ENCODE measurements at places on chromosomes 11 and 22.
A peak's percentile ranks its signal among the peaks of the same experiment; 100 is the strongest.

DNA sequence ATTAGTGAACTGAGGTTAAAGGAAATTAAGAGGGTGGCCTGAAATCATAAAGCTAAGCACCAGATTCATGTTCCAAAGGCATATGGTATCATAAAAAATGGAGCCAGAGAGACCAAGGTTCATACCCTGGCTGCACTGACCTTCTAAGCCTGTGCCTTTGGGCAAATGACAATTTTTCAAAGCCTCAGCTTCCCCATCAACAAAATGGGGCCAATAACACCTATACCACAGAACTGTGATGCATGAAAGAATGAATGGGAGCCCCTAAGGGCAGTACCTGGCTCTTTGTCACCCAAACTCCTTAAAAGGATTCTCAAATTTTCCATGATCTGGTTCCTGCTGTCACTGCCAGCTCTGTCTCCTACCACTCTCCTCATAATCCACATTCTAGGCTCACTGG is 72.5 kb downstream of the RAB30 start:
- DNase-seq, result no peak

DNA sequence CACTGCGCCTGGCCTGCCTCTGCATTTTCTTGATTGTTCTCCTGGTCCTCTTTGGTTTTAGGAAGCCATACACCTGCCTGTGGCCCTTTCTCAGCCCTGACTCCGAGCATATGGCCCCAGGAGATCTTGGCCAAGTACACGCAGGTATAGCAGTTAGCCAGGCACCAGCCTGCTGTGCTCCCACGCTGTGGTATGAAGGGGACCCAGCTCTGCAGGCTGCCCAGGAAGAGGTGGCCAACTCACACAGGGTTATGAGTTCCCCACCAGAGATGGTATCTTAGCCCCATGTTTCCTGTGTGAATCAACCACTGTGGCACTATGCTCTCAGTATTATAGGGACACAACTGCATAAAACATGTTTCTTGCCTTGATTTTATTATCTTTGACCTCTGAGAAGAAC is 31.1 kb downstream of the SGSM3 start:
- no peak for DNase-seq

DNA sequence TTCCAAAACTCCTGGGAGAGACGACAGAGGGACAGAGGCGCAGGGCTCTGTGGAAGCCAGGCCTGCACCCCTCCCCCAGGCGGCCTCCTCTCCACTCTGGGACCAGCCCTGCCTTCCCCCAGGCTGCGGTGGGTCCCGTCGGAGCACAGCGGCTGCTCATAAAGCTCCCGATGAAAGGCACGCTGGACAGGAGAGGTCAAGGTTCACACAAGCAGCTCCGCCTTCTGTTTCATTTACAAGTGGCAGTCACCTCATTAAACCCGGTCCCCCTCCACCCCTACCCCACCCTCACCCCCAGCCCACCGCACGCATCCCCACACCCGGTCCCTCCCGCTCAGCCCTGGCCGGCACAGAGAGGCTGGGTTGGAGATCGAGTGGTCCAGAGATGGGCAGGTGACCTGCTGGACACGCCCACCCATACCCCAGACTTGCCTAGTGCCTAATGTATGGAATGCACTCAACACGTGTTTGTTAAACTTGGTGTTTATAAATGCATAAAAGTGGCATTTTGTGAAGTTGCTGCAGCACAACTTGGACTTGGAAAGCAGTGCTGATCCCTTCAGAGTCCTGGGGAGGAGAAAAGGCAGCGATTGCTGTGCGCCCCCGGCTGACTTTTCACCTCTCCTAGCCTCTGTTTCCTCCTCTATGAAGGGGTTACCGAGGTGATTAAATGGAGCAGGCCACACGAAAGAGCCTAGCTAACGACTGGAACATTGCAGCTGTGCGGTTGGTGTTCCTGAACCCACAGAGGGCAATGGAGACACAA is 26.0 kb downstream of the RPUSD4 start:
- DNase-seq, result no peak

- no peak for DNase-seq
Measured at GRCh38 chr11:47185305-47186075, 744 bp downstream of the PACSIN3 start.

GRCh38 chr11:123235656-123236261 is 40.7 kb upstream of the CLMP start:
- peak; percentile 90 for DNase-seq

GRCh38 chr11:12164061-12165014 is 53.9 kb downstream of the MICAL2 start:
- DNase-seq, result peak; percentile 88

GRCh38 chr11:119057000-119057769 is at the start of gene HYOU1:
Gene HYOU1, minus strand, starts transcription at chr11:119057205. Its CDS starts 1,045 bp downstream, at chr11:119056160.
- DNase-seq, result peak; percentile 97

GRCh38 chr11:119025099-119025473 is 5.6 kb downstream of the SLC37A4 start:
- DNase-seq, result no peak

GRCh38 chr11:63180536-63180935 is 36.5 kb upstream of the SLC22A24 start:
- DNase-seq, result no peak

GRCh38 chr11:131288521-131289091 is 81.8 kb upstream of the NTM start:
- no peak for DNase-seq

- no peak for DNase-seq
Measured at GRCh38 chr11:79333355-79333754, 107.5 kb downstream of the TENM4 start.

GRCh38 chr11:112882494-112883381 is 78.5 kb upstream of the NCAM1 start:
- no peak for DNase-seq

- peak; percentile 60 for DNase-seq
Measured at GRCh38 chr22:36369922-36370791, 17.6 kb downstream of the MYH9 start.

GRCh38 chr11:71499546-71499945 is 27.5 kb upstream of the KRTAP5-7 start:
- no peak for DNase-seq

DNA sequence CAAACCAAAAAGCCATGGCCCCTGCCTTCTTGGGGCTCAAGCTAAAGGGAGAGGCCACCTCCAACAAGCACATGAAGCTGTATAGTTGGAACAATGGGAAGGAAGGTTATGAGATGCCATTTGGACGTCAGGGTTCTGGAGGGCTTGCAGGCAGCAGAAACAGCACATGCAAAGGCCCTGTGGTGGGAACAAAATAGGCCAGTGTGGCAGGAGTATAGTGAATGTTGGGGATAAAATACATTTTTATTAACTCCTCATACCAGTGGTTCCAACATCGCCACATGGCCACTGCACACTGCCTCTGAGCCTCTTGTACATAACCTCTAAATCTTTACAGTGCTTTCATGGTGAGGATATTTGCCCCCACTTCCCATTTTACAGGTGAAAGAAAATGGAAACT is 32.2 kb upstream of the MN1 start:
- no peak for DNase-seq

DNA sequence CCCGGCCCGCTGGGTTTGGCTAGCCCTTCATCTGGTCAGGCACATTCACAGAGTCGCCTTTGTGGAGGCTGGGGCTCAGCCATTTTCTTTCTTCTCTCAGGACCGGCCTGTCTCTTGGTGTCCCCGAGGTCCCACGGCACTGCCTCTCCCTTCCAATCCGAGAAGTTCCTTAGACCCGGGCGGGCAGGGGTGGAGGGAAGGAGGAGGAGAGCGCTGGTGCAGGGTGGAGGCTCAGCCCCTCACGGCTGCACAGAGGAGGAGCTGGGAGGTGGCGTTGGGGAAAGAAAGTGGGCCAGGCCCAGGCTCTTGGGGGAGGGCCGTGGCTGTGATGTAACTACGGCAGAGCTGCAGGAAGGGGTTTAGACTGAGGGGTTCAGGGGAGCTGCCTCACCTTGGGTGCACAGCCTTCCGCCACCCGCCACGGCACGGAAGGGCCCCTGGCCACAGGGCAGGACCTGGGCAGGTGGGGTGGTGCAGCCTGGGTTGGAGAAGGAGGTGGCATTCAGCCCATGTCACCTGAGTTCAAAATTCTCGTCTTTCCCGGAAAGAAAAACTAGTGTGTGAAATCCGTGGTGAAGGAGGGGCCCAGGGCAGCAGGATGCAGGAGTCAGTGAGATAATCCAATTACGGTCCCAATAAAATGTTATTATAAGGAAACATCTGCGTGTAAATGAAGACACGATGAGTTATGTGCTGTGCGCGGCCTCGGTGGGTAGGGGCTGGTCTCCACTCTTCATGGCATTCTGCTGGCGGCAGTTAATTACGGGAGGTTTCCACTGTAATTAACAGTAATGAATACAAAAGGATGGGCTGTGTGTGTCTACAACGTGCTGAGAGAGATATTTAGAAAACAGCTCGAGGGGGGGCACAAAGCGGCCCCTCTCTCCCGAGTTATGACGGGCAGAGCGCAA is 1.7 kb downstream of the BRSK2 start:
- no peak for DNase-seq

DNA sequence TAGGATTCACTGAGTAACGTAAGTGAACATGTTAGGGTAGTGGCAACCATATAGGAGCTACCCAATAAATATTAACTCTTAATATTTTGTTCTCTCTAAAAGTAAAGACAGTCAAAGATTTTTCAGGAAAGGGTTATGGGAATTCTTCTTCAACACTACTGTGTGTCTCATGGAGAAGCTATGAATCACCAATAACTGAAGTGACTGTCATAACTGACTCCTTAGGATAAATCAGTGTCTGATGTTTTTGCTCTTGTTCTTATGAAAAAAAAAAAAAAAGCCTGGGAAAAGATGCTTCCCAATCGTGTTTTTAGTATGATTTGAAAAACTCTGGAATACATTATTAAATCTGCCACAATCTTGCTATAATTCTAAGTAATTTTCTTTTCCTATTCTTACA is 111.2 kb upstream of the CEP126 start:
- no peak for DNase-seq

GRCh38 chr11:34296412-34296811 is 61.4 kb downstream of the ABTB2 start:
- DNase-seq, result no peak

GRCh38 chr11:78351193-78351592 is 66.4 kb downstream of the GAB2 start:
- DNase-seq, result no peak

- DNase-seq, result peak; percentile 98
Measured at GRCh38 chr11:12075822-12076821, 34.3 kb upstream of the MICAL2 start.

GRCh38 chr11:8247312-8247711 is 16.4 kb downstream of the LMO1 start:
- no peak for DNase-seq

DNA sequence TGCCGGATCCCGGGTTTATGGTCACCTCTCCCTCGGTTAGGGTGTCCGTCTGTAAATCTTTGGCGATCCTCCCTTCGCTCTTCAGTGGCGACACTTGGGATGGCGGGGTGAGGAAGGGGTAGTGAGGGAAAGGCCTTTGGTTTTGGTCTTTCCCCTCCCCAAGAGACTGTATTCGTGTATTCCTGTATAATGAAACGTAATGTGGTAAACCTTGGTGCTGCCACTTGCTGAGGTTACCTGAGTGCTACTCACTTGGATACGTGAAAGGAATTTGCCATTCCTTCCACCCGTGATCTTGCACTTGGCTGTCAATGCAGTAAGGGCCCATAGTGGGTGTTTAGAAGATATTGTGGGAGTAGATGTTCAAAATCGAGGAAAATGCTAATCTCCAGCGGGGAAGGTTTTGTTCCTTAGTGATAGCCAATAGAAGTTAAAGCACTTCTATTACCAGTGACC is 578 bp upstream of the NUP160 start:
- no peak for DNase-seq

DNA sequence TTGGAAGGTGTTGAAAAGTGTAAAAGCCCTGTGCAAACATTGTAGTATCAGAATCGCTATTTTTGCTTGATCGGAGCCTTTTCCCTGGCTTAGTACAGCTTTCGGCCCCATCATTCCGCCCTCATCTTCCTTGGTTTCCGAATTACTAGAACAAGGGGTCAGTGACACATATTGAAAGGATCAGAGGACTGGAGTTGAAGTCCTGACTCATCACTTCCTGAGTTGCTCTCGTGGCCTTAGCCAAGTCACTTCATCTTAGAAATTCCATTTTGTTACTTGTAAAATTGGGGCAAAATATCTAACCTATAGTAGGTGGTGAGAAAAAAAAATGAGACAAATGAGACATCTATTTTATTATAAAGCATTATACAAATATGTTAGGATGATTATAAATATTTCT is 375.0 kb downstream of the NTM start:
- DNase-seq, result peak; percentile 79

DNA sequence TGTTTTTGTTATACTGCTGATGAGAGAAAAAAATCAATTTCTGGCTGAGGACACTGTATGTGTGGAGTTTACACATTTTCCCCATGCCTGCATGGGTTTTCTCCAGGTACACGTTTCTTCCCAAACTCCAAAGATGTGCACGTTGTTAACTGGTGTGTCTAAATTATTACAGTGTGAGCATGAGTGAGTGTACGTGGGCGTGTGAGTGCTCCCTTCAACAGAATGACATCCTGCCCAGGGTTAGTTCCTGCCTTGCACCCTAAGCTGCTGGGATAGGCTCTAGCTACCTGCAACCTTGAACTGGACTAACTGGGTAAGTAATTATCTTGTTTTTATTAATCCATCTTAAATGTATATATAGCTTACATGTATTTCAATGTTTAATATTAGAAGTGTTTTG is 5.5 kb downstream of the NPAT start:
- DNase-seq, result no peak

DNA sequence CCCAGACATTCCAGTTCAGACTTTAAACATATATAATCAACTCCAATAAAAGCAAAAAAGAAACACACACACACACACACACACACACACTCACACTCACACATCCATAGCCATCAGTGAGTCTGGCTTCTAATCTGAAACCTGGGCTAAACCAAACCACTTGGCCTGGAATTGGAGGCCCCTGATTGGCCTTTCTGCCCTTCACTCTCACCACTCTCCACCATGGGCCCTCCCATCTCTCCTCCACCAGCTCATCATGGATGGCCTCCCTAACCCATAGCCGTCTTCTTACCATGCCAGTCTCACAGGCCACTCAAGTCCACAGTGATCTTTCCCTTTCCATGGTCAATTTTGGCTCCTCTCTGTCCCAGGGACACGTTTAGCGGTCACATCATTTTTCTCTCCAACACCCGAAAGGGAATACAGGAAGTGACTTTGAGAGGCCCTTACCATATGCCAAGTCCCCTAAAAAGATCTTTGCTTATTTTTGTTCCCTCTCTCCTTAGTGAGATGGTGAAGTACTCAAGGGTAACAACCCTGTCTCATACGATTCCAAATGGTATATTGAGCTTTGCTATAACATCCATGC is 66.6 kb downstream of the ENDOD1 start:
- no peak for DNase-seq

DNA sequence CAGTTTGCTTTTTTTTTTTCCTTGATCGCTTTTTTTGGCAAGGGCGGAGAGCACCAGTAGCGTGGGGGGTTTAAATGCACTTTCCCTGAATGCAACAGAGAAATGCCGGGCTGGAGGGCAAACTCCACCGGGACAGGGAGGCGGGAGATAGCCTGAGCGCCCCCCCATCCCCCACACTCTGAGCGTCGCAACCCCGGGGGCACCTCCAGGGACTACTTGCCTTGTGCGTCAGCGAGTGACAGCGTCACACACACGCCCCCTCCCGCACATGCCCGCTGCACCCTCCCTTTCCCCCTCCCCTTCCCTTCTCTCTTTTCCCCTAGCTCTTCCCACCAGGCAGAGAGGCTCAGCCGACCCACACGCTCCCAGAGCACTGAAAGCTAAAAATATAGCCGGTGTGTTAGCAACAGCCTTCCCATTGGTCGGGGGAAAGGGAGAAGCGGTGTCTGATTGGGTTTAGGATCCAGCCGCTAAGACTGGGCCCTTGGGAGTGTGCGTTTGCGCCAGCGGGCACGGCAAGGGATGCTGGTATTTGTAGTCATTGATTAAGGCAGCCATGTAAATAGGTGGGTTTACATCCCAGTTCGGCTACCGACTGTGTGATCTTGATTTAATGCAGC is 1.7 kb upstream of the TOB2 start:
- peak; percentile 100 for DNase-seq
